ENCODE measurements at places on chromosomes 11 and 22.

DNA sequence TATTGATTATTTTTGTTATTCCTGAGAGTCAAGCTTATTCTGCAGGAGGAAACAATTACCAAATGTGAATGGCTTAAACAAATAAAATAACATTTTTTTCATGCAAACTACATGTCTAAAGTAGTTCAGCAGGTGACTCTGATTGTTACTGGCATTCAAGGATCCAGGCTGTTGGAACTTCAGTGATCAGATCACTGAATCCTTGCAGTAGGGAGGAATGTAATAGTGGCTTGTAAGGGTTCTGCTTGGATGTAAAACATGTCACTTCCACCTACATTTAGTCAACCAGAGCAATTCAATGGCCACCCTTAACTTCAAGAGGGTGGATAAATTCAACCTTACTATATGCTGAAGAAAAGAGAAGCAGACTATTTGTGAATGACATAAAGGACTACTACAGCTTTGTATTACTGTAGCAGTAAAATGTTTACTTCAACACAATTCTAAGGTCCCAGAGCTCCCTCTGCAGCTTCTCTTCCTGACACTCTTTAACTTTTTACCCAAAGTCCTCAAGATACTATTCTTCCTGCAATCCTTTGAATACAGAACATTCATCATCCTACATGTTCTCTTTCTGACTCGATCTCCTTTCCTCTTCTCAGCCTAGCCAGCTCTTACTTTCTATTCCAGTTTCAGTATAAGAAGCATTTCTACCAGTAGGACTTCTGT lies 284.0 kb downstream of the LRRC4C start:
- DNase-seq = no peak

- no peak for DNase-seq
These were observed 1.0 kb upstream of the PLEKHB1 start for GRCh38 chr11:73645121-73645969.

DNA sequence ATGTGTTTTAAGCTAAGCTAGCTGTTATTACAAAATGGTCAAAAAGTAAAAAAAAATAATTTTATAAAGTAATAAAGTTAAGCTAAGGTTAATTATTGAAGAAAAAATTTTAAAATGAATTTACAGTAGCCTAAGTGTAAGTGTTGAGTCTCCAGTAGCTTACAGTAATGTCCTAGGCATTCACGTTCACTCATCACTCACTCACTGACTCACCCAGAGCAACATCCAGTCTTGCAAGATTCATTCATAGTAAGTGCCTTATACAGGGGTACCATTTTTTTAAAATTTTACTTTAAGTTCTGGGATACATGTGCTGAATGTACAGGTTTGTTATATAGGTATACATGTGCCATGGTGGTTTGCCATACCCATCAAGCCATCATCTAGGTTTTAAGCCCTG lies 11.6 kb upstream of the OOSP4B start:
- DNase-seq = no peak

- DNase-seq = no peak
These were observed 437 bp downstream of the KIAA0930 start for GRCh38 chr22:45240104-45240809.

- no peak for DNase-seq
These were observed 879.7 kb downstream of the JRKL start for GRCh38 chr11:97269527-97269926.

DNA sequence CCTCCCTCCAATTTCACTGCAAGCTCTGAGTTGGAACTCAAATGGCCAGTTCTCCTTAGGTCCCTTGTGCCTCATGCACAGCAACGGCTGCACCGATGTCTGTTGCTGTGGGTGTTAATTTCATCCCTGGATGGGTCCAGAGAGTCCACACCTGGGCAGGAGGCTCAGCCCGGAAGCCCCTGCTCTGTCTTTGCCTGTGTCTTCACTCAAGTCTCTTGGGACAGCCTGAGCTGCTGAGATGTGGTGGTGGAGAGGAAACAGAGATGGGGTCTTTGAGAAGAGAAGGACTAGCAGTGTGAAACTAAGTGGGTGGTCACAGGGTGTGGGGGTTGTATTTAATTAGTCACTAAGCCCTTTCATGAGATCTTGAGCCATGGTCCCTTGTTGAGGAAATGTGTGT lies 109.3 kb downstream of the NECTIN1 start:
- peak; percentile 36 for DNase-seq

DNA sequence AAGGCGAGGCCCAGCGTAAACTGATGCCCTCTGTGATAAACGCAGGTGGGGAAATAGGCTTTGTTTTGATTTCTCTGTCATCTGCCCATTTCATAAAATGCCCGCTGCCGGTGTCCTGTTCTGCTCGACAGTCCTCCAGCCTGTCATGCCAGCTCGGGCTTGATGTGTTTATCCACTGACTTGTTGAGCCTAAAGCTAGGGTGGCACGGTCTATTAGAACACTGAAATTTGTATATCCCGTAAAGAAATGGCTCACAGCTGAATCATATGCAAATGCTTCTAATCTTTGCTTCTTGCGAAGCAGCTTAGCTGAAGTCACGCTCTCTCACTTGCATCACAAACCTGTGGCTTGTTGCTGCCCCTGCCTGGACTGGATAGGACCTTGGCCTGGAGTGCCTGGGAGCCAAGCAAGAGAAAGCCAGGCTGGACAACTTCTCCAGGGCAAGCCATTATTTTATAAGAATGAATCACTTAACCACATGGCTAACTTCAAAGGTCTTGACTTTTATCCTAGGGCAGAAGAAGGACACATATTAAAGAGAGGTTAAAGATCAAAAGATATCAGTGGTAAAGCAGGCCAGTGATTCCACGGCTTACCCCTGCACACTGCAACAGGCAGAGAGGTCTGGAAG lies 33.1 kb downstream of the EHF start:
- no peak for DNase-seq

DNA sequence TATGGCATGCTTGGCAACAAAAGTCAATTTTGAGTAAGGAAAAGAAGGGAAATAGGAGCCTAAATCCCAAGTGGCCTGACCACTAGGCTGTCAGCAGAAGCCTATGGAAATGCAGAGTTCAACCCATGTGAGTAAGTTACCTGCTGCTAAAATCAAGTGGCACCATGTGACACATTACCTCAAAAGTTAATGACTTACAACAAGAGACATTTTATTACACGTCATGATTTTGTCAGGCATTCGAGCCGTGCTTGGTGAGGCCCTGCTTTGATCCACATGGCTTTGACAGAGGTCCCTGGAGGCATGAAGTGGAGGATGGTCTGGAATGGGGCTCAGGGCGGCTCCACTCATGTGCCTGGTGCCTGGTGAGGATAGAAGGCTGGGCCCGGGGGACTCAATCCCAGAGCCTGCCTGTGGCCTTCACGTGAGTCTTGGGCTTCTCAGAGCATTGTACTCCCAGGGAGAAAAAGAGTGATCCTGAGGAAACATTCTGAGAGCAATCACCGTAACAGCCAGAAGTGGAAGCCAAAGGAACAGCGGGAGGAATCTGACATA lies 339.1 kb upstream of the B3GAT1 start:
- no peak for DNase-seq

DNA sequence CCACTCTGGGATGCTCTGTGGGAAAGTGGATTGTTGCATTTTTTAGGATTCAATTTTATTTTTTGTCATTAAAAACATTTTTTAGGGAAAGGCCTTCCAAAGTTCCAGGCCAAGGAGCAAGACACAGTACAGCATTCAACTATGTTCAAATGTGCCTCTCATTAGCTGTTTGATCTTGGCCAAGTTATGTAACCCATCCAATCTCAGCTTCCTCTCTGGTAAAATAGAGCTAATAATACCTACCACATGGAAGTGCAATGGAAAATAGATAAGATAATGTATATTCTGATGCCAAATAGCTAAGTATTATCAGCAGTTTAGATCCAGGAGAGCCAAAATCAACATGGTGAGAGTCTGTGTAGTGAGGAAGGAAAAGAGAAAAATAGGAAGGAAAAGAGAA lies 220.3 kb upstream of the SESN3 start:
- DNase-seq = no peak

DNA sequence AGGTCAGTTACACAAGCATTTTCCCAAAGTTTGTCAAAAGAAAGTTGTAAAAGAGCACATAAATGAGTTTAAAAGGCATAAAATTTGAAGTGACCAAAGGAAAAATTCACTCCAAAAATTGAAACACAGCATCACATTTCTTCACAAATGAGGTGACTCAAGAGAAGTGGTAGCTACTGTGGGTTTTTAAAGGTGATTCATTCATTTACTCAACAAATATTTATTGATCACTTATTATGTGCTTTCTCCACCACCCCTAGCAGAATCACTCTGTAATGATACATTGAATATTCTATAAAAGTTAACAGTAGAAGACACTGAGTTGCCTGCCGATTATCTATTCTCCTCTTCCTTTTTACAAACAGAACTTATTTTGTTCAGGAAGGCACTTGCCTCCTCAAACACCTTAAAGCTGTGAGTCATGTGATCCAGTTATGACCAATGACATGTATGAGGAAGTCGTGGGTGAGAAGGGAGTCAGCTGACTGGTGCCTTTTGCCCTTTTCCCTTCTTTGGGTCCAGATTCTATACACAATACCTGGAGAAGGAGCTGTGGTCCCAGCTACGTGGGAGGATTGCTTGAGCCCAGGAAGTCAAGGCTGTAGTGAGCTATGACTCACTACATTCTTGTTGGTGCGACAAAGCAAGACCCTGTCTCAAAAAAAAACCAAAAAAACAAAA lies 67.7 kb upstream of the CLNS1A start:
- no peak for DNase-seq

GRCh38 chr22:41862530-41863266 lies 29.8 kb downstream of the SREBF2 start:
- peak; percentile 51 for DNase-seq

- DNase-seq = no peak
These were observed 71.8 kb downstream of the UBASH3B start for GRCh38 chr11:122727101-122727929.

DNA sequence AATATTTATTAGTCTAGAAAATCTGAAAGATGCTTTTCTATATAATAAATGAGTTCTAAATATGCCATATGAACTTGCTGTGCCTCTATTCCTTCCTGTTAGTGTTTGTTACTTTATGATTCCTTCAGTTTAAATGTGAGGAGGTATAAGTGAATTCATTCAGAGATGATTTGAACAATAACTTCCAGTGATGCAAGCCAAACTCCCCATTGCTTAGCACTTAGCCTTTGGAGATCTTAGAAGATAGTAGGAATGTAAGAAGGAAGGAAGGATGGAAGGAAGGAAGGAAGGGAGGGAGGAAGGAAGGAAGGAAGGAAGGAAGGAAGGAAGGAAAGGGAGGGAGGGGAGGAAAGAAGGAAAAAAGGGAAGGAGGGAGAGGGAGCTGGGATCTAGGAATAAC lies 25.1 kb downstream of the MMP13 start:
- DNase-seq = no peak

DNA sequence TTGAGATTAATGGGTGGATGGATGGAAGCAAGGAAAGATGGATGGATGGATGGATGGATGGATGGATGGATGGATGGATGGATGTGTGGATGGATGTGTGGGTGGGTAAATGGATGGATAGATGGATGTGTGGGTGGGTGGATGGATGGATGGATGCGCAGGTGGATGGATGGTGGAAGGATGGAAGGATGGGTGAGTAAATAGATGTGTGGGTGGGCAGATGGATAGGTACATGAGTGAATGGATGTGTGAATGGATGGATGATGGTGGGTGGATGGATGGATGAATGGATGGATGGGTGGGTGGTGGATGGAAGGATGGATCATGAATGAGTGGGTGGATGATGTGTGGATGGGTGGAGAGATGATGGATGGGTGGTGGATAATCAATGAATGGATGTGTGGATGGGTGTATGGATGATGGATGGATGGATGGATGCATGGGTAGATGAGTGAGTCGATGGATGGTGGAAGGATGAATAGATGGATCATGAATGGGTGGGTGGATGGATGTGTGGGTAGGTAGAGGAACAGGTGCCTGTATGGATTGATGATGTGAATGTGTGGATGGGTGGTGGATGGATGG lies 375.2 kb downstream of the BRD1 start:
- DNase-seq = no peak
